Fibroblast of skin of abdomen (primary cell): ENCODE measurements at places on chromosomes 13 and 19.

- no peak for DNase-seq
Observed at GRCh38 chr19:12938779-12939601, 581 bp downstream of the CALR start.

GRCh38 chr19:1312767-1313694 is 27.4 kb downstream of the EFNA2 start:
- DNase-seq: peak; percentile 59

DNA sequence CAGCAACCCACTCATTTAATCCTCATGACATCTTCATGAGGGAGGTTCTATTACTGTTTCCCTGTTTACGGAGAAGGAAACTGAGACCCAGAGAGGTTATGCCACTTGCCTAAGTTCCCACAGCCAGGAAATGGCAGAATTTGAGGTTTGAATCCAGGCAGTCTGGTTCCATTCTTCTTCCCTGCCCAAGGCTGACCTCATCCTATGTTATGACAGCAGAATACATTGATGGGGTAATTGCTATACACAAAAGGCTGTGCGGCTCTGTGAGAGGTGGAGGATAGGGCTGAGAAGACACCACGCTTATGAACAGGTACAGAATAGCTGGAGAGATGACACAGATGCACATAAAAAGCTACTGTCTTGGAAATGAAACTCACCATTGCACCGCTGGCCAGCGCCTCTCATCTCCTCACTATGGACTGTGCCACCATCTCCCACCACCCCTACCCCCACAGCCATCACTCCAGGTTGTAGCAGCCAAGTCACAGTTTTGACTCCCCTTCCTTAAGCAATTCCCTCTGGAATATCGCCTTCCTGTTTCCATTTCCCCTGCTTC is 11.5 kb downstream of the MAG start:
- DNase-seq: no peak

GRCh38 chr13:23288564-23288963 is 107.8 kb downstream of the SGCG start:
- DNase-seq: no peak

DNA sequence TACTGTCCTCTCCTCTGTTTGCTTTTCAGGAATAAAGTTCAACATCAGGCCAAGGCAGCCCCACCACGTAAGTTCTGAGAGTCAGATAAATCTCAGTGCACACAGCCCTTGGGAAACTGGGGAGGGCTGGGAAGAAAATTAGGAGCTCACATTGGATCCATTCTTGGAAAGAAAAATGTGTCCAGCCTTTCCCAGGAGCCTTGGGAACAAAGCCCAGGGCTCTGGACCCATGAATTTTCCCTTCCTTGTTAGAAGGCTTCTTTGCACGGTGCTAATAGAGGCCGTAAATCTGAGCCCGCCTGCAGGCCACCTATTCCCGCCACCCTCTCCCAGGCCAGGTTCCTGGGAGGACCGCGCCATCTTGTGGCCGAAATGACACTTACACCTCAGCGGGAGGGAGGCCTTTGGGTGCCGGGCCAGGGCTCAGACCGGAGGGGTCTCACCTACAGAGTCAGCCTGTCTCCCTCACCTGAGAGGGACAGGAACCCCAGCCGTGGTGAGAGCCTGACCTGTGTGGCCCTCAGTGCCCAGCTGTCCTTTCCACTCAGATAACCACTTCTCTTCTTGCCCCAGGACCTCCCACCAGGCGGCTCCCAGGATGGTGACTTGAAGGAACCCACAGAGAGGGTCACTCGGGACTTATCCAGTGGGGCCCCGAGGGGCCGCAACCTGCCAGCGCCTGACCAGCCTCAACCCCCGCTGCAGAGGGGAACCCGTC is 25.1 kb upstream of the KCTD15 start:
- DNase-seq: peak; percentile 47

DNA sequence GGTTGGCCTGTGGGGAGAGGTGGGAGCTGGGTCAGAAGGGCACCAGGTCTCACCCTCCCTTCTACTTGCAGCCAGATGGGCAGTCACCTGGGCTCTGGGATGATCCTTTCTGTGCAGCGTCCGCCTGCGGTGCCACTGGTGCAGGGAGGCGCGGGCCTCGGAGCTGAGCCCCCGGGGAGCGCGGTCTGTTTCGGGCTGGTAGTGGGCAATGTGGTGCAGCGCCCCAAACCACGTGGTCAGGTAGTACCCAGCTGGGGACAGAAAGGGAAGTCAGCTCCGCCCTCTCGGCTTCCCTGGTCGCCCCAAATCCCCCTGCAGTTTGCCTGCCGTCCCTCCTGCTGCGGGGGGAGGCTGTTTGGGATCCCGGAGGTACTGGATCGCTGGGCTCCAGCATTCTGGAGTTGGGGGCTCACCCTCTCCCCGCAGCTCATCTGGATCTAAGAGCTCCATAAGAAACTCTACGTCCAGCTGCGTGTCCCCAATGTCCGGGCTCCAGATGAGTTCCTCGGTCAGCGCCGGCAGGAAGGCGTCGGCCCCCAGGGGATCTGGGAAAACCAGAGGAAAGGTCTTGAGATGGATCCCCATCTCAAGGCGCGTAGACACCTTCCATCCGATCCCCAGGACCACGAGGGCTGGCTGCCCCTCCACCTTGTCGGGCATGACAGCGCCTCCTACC is 8.8 kb downstream of the RINL start:
- no peak for DNase-seq
